Occipital lobe (tissue), 3 donors: ENCODE measurements at places on chromosomes 12 and 14.

DNA sequence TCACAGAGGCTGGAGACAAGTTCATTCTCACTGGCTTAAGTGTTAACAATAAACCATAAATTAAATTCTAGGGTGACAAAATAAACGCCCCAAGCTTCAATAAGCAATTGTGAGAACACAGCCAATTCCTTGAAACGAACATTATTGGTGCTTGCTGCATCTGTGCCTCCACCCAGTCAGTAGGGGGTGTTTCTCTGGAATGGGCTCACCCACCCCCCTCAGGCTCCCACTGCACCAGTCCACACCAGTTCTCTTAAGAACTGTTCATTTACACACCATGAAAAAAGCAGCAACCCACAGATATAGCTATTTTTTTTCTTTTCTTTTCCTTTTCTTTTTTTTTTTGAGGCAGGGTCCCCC lies 34.7 kb downstream of the CDC42BPB start:
- DNase-seq: no peak

GRCh38 chr14:22721213-22721612 lies 45.3 kb upstream of the OXA1L start:
- no peak for DNase-seq

GRCh38 chr12:4825011-4825858 lies 84.5 kb upstream of the KCNA1 start:
- DNase-seq: no peak

- DNase-seq: no peak
Observed at GRCh38 chr14:65403231-65403630, 9.3 kb upstream of the FUT8 start.

- DNase-seq: no peak
Observed at GRCh38 chr12:14773685-14774073, 29.6 kb downstream of the WBP11 start.

GRCh38 chr12:53757101-53757770 lies 5.5 kb upstream of the CISTR start:
- peak; percentile 27 for DNase-seq

- DNase-seq: peak; percentile 52
Observed at GRCh38 chr12:10364815-10365622, 24.8 kb downstream of the KLRK1 start.

GRCh38 chr12:19128485-19128884 lies 1.0 kb upstream of the PLEKHA5 start:
- DNase-seq: no peak

- no peak for DNase-seq
Observed at GRCh38 chr12:127558361-127558760, 708.6 kb upstream of the TMEM132C start.

- no peak for DNase-seq
Observed at GRCh38 chr12:57756406-57757341, 1.8 kb downstream of the MARCHF9 start.

GRCh38 chr14:68986926-68987652 lies 8.0 kb upstream of the ACTN1 start:
- no peak for DNase-seq

DNA sequence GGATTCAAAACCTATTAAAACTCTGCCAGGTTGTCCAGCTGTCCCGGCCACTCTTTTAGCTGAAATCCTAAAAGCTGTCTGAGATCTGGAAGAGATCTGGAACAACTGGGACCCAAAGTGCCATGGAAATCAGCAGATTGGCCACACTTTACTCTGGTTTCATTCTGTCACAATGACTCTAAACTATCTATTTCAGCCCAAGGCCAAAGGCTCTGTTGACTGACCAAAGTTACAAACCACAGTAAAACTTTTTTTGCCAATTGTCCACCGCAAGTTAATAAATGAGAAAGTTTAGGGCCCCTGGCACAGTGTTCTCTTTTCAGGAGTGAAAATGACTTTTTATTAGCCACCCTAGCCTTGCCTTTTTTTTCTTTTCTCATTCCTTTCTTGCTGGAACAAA lies 113.4 kb upstream of the CPM start:
- no peak for DNase-seq

DNA sequence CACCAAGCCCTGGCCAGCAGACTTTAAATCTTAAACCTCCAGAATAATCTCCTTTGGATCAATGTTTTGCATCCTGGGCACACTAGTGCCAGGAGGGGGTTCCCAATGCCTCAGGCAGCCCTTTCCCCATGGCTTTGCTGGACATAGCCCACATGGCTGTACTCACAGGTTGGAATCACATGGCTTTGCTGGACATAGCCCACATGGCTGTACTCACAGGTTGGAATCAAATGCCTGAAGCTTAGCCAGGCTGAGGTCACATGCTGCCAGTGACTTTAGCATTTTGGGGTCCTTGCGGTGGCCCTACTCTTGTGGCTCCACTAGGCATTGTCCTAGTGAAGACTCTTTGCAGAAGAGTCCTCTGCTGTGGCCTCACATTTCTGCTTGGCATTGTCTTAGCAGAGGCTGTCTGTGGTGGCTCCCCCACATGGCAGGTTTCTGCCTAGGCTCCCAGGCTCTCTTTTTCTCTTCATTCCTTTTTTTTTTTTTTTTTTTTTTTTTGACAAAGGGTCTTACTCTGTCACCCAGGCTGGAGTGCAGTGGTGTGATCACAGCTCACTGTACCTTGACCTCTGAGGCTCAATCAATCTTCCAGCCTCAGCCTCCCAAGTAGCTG lies 13.0 kb downstream of the FLVCR2 start:
- no peak for DNase-seq

- no peak for DNase-seq
Observed at GRCh38 chr14:34983148-34983760, 462 bp downstream of the SRP54 start.

DNA sequence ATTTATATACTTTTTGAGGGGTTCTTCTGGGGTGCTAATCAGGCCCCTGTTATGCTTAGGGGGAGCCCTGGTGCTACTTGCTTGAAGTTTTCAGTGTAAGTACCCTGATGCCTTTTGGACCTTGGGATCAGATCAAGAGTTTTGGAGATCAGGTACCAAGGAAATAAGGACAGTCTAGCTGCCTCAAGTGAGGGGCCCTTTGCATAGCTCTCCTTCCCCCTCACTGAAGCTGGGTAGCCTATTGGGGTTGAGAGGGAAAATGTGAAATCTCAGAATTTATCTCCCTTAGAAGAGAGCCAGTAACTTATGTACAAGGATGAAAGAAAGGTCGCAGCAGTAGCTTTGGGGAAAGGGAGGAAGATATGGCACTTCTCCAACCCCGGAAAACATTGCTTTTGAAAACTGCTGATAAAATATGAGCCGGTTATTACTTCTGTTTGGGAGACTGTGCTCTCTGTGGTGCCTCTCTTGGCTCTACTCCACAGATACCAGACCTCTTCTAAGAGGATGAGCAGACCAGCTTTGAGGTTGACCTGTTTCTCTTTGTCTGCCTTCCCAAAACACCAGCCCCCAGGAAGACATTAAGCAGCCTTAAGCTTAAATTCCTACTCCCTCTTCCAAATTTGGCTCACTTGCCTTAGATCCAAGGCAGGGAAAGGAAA lies 8.8 kb upstream of the AMHR2 start:
- no peak for DNase-seq

DNA sequence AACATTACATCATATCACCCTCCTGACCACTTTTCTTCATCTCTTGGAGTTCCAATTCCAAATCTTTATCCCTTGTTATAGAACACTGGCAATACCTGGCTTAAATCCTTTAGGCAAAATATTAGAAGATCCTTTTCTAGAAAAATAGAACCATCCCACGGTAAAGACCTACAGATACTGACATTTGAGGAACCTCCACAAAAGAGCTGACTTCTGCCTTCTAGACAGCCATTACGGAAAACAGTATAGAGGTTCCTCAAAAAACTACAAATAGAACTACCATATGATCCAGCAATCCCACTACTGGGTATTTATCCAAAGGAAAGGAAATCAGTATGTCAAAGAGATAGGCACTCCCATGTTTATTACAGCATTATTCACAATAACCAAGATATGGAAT lies 241.7 kb upstream of the AMIGO2 start:
- DNase-seq: no peak

DNA sequence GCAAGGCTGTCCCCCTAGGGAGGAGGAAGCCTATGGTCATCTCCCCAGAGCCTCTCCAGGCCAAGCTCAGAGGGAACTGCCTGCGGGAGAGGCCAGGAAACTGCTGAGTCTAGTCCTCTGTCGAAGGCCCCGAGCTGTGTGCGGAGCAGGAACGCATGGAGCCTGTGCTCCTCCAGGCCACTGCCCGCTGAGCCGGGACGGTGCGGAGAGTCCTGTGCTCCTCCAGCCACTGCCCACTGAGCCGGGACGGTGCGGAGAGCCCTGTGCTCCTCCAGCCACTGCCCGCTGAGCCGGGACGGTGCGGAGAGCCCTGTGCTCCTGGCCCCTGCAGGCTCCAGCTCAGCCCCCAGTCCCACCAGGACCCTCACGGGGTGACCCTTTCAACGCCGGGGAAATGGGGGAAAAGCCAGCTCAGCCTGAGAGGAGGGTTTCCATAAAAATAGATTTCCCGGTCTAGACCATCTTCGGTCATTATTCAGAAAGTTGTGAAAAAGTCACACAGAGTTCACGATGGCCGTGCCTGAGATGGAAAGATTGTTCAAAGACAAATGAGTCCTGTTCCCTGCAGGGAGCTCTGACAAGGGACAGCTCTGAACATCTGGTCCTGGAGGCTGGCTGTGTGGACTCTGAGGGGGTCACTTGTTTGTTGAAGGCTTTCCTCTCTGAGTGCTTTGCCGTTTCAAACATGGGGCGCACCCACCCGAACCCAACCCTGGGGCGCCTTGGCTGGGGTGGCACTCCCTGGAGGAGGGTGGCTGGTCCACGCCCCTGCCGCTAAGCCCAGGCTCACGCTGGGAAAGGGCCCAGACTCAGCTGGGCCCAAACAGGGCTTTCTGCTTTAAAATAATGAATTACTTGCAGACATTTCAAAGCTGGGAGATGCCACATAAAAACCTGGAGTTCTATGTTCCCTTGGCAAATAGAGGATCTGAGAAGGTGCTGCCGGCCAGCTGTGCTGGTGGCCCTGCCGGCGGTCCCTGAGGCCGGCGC lies 85.5 kb downstream of the ADGRD1 start:
- no peak for DNase-seq
